ENCODE measurements at places on chromosomes 11 and 22. TPM values are rescaled to one million over a fixed set of nuclear protein-coding genes. Genes with fewer than 3 reads are reported as not detected.

DNA sequence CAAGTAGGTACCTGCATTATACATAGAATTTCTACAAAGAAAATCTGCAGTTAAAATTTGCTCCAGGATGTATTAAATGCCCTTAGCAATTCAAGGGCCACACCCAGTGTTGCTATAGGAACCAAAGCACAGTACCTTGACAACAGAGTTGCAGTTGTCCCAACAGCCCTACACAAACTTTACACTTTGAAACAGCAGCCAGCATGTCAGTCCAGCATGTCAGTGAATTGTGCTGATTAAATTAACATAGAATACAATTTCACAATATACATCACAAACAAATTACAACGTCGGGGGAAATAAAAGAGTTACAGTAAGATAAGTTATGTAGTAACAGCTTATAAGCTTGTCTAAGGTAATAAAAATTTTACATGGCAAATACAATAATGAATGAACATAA is 389.2 kb downstream of the SOX6 start:
- DNase-seq: no peak

DNA sequence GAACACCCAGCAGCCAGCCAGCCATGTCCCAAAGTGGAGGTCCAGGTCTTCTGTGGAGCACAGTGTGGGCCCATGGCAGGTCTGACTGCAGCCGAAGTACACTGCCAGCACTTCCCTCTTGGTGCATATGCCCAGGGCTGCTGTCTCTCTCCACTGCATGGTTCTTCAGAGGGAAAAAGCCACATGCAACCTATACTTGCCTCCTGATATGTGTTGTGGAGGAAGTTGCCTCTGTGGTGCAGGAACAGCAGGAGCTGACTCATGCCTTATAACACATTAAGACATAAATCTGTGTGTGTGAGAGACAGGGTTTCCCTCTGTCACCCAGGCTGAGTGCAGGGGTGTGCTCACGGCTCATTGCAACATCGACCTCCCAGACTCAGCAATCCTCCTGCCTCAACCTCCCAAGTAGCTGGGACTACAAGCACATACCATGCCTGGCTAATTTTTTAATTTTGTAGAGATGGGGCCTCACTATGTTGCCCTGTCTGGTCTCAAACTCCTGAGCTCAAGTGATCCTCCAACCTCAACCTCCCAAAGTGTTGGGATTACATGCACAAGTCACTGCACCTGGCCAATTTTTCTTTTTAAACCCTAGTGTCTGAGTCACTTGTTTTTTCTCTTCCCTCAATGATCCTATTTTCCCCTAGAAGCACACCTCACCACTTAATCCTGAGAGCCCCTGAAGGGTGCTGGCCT is 98.8 kb downstream of the MPPED2 start:
- no peak for DNase-seq

- no peak for DNase-seq
Measured at GRCh38 chr22:39349506-39349966, 255 bp upstream of the SYNGR1 start.

DNA sequence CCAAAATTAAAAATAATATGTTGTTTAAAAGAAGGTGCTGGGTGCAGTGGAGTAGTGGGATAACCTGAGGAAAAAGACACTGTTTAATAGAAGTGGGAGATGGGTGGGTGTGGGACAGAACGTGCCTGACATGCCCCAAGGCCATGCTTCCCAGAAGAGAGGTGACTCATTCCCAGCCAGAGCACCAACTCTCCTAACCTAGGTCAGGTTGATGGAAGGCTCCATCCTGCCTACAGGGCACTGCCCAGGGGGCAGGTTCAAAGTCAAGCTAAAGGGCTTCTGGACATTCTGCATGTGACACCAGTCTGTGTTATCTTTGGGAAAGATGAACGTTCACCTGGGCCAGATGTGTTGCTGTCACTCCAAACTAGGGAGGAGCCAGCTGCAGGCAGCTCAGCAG is 453.1 kb downstream of the SOX6 start:
- peak; percentile 10 for DNase-seq

GRCh38 chr22:40525250-40525884 is 111.2 kb downstream of the MRTFA start:
- DNase-seq: peak; percentile 70

- no peak for DNase-seq
Measured at GRCh38 chr22:50141891-50142363, 28.6 kb upstream of the PANX2 start.

Gene F2
- not detected for total RNA-seq

- no peak for DNase-seq
Measured at GRCh38 chr11:130300567-130300966, 14.2 kb downstream of the ZBTB44 start.

- DNase-seq: no peak
Measured at GRCh38 chr11:32713496-32713895, 81.0 kb downstream of the CCDC73 start.

All from upper lobe of right lung (tissue), 1 donor.